Immature natural killer cell (primary cell): ENCODE measurements at places on chromosomes 3 and 15.

GRCh38 chr3:49720855-49721595, 1.5 kb upstream of the AMIGO3 start:
- DNase-seq: no peak

GRCh38 chr3:58188173-58188564, 22.6 kb downstream of the DNASE1L3 start:
- DNase-seq: no peak

DNA sequence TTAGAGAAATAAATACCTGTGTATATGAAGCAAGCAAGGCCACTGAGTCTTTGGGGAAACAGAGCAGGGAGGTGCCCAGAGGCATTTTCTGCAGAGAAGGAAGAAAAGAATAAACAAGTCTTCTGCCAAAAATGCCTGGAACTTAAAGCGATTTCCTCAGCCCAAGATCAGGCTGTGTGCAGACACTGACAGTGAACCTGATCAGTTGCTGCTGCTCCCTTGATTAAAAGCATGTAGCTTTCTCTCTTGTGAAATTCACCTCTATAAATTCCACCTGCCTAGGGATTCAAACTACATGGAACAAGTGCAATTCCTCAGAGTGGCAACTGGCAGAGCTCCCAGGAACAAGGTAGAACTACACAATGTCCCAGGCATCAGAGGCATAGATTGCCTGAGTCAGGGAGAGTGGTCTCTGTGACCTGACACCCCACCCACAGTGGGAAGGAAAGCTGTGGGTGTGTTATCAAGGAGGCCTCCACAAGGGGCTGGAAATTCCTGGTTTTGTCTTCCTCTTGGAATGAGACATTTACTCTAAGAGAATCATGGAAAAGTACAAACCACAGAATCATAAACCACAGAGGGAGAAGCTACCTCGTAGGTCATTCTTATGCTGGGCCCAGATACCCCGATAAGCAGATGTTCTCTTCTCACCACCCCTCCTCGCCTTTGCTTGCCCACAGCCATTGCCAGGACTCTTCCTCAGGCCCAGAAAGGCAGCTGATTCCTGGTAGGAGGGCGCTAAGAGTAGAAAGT, 1.8 kb upstream of the ZBTB38 start:
- no peak for DNase-seq

DNA sequence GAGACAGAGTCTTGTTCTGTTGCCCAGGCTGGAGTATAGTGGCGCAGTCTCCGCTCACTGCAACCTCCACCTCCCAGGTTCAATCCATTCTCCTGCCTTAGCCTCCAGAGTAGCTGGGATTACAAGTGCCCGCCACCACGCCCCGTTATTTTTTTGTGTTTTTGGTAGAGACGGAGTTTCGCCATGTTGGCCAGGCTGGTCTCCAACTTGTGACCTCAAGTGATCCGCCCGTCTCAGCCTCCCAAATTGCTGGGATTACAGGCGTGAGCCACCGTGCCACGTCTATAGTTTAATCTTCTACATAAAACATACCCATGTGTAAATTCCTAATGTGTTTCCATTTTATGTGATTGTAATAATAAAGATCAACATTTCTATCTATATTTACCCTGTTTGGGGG, 1.7 kb downstream of the GALK2 start:
- no peak for DNase-seq

GRCh38 chr3:77780278-77780996, 740.5 kb downstream of the ROBO2 start:
- no peak for DNase-seq

DNA sequence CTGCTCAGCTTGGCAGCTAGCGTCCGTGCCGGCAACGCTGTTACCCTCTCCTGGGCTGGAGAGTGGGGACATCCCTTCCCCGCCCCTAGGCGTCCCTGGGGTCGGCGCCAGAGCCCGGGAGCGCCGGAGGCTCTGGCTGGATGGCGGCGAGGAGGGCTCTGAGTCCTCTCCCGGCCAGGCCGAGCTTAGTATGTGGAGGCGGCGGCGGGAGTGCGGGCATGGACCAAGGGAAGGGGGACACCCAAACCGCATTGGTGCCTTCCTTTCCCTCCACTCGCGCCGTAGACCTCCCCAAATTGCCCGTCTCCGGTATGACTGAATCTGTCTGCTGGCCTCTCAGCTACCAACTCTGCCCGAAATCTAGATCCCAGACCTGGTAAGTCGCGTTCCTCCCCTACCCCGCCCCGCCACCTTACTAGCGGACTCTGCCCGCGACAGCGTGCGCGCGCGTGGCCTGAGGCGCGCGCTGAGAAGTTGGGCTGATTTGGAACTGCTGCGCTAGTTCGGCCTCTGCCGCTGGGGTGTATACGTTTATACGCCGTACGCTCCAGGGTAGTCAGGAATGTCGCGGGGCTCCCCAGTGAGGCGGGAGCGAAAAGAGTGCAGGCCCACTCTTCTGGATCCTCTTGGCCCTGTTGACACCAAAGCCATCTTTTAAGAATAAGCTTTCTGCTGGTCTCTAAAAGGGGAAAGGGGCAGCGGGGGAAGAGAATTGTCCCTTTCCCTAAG, 12.2 kb downstream of the ZIC1 start:
- no peak for DNase-seq

GRCh38 chr15:80072285-80072994, 13.0 kb downstream of the ZFAND6 start:
- DNase-seq: peak; percentile 54

DNA sequence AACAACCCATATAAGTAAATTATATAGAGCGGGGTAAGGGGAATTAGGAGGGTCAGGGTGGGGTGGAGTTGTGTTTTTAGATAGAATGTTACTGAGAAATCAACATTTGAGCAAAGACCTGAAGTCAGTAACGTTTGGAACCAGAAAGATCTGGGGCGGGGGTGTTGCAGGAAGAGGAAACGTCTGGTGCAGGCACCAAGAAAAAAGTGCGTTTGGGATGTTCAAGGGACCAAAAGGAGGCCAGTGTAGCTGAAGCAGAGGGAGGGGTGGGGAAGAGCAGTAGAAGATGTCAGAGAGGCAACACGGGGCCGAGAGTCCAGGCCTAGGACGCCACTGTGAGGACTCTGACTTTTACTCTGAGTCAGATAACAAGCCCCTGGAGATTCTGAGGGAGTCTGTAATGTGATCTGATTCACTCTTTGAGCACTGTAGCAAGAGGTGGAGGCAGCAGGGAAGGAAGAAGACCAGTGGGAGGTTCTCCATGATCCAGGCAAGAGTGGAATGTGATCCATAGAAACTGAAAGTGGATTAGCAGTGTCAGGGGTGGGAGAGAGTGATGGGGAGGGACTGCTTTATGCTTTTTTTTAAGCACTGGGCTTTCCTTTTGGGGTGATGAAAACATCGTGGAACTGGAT, 179.3 kb upstream of the CHRM5 start:
- no peak for DNase-seq

DNA sequence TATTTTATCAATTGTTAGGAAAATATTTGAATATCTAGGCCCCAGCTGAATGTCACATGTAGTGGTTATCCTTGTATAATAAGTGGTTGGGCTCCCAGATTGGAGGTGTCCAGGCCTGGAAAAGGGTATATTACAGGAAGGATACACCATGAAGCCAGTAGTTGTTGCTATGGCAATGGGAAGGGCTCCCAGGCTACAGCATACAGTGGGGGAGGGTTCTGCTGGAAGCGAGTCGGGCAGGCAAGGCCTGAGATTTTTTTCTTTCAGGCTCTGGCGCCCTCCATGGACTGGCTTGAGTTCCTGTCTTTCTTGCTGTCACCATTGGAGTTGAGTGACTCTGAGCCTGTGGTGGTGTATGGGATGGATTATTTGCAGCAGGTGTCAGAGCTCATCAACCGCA, 8.9 kb downstream of the ECE2 start:
- DNase-seq: no peak

GRCh38 chr3:175411405-175411804, 552.3 kb downstream of the NAALADL2 start:
- DNase-seq: no peak

DNA sequence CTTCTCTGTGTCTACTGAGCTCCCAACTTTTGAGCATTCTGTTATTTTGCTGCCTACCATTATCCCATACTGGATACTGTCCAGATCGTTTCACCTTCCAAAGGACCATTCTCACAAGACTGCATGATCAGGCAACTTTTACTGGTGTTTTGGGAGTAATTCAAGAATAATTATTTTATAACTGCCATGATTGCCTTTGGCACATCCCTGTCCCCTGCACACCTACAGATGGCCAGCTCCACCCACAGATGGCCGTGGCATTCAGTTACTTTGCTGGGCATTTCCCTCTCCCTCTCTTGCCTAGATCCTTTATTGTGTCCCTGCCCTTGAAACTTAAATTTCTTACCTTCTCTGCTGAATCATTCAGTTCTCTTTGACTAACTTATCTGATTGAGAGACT, 263.9 kb downstream of the DIPK2A start:
- DNase-seq: no peak

DNA sequence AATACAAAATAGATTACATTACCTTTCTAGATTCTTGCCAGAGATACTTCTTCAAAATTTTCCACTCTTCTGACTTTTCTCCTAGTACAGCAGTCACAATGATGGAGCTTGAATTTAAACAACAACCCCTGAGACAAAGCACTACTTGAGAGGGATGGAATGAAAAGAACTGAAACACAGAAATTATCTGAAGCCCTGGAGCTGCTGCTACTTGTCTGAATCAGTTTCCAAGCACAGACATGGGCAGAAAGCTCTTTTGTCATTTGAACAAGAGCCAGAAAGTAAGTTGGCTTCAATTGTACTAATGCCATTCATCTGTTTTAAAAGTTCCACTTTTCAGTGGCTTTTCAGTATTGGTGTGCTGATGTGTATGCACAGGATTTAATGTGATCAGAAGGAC, 718.5 kb upstream of the ARPP21 start:
- no peak for DNase-seq
